IPS DF 19.7 (cell line): ENCODE measurements at places on chromosomes 5 and 9.

DNA sequence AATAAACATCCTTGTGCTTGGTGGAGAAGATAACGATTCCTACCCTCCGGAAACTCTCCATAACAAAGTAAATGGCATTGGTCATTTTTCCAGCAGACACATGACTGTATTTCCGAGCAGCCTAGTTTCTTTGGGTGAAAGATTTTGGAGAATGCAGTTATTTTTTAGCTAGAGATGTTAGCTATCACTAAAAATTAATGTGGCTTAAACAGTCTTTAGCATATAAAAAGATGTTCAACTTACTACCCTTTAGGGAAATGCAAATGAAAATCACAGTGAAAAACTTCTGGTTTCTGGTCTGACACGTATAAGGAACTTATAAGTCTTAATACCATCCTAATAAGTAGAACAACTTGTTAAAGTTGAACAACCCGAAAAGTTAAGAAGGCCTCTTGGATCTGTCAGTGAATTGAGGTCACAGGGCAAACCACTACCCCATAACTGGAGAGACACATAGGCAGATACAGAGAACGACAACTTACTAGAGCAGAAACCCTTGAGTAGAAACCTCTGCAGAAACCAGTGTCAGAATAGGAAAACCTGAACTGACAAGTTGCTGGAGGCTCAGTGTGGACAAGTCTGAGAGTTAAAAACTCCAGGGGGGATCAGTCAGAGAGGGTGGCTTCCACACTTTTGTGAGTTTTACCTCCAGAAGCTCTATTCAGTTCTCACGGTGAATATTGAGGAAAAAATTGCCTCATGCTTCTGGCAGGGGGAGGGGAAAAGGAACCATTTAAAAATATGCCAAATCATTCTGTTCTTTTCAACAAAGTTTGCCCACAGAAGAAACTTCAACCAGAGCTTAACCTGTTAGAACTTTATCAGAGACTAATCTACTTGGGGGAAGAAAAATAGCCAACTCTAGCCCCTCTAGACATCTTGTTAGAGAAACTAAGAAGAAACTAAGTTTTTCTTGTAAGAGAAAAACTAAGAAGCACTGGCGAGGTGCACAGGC lies 325.2 kb upstream of the RPS23 start:
- DNase-seq: no peak

DNA sequence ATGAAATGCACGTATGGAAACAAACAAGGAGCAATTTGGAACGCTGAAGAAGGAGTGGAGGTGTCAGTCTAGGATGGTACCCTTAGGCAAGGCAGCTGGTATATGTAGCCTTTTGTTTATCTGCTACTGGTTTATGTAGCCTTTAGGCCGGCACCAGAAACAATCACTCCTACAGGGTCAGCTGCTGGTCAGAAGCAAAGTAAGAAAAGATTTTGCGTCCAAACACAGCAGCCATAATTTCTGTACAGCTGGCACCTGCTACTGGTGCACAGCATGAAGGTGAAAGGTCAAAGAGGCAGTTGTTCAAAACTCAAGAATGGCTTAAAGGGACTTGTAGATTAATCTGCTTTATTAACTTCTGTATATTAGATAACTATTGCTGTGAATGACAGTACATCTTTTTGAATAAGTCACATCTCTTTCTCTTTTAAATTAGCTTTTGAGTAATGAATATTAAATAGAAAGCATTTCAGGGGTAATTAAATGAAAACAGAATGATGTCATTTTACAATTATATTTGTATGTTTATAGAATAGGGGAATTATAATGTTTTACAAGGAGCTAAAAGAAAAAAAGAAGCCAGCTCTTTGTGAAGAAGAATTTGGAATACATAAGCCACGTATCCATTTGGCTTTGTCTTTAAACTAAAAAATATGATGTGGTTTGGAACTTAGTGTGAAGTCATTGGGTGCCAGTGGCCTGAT lies 33.1 kb upstream of the TLX3 start:
- DNase-seq: no peak

DNA sequence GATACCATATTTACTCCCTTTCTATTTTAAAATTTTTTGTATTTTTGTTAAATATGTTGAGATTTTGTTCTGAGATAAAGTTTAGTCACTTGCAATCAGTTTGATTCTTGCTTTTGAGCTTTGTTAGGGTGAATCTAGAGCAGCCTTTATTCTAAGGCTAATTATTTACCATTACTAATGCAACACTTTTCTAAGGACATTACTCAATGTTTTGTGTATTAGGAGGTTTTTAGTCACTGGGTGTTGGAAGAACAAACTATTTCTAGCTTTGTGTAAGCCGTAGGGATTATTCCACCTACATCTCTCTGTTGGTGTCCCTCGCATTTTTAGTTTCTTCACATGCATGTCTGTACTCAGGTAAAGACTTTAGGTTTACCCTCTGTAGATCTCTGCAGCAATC lies 379.5 kb upstream of the CD180 start:
- DNase-seq: no peak

GRCh38 chr5:151683986-151684588 lies 2.6 kb downstream of the SPARC start:
- no peak for DNase-seq

GRCh38 chr5:61625681-61626621 lies 293.9 kb downstream of the ZSWIM6 start:
- no peak for DNase-seq

DNA sequence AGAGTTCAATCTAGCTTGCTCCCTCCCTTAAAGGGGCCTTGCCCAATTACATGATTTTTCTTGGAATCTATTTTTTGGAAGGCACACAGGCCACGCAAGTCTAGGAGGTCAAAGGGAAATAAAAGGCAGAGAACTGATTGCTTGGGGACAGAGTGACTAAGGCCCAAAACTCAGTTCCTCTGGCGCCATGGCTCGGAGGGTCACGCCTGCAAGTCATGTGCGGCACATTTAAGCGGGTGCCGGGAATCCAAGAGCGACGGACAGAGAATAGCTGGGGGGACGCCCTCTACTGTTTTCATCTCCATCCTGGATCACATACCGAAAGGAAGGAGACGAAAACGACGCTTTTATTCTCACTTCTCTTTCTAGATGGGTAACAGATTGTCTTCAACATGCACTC lies 78.6 kb downstream of the FREM1 start:
- no peak for DNase-seq

DNA sequence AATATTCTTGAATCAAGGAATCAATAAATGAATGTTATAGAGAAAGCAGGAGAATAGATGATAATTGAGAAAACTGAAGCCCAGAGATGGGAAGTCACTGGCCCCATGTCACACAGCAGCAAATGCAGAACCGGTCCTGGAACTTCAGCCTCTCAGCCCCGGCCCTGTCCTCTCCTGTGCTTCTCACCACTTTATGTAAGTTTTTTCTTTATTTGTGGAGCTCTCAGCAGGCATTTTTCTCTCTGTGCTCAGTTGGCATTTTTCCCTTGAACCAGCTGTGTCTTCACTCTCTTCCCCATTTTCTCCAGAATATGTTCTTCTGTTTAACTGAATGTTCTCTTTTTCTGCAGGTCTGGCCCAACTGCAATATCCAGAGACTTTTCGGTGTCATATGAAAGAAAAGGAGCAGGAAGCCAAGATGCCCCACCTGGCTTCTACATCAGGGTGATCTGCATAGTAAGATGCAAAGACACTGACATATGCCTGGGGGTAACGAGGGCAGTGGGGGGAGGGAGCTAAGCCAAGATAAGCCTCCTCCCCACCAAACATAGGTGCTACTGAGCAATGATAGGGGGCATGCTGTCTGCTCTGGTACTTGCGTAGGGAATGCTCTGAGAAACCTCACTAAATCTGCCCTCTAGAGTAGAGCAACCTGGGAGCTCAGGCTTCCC lies 12.8 kb upstream of the LCP2 start:
- DNase-seq: no peak

DNA sequence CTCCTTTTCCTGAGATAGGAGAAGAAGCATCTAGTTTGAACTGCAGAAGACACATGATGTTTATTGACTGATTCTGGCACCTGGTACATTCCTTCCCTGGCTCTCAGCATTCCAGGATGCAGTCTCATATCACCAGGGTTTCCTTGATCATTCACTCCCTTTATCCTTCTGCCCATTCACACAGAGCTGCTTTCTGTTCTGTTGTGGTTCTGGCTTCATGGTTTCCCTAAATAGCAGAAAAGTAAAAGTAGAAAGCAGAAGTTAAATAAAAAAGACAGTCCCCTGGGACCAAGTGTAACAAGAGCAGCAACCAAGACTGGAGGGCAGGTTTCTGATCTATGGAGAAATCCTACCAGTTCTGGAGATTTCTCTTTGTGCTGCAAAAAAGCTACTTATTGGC lies 3.2 kb downstream of the IFNA8 start:
- DNase-seq: no peak

DNA sequence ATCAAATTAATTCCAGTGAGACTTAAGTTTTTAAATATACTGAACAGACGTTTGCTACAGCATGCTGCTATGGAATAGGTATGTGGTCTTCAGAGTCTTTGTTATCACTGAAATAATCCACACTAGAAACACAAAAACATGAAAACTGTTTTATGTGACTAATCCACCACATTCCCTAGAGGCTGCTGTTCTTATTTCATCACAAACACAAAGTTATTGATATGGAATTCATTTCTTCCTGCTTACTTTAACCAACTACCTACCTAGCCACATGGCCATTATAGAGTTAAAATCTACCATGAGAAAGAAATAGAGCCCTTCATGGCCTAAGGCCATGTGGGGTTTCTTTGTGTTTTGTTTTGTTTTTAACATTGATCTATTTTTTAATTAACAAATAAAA lies 232.3 kb upstream of the PTGER4 start:
- no peak for DNase-seq

- no peak for DNase-seq
Observed at GRCh38 chr5:96229188-96229587, 203.9 kb downstream of the PCSK1 start.

- no peak for DNase-seq
Observed at GRCh38 chr5:18314192-18314778, 680.0 kb downstream of the TAF11L14 start.

DNA sequence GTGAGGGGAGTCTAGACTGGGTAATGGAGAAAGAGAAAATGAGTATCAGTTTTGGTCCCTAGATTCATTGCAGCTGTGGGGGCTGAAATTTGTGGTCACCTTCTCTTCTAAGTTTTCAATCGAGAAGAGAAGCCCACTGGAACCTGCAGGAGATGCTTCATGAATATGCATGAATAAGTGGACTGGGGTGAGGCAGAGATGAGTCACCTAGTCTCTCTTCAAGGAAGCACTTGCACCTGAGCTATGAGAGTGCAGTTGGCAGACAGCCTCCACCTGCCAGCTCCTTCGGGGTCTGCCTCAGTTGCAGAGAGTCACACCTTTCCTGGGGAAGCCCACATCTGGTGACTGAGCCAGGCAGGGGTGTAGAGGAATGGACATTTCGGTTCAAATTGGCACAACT lies 69.1 kb downstream of the ZNF366 start:
- DNase-seq: no peak

GRCh38 chr5:79746642-79747569 lies 57.3 kb downstream of the CMYA5 start:
- no peak for DNase-seq

DNA sequence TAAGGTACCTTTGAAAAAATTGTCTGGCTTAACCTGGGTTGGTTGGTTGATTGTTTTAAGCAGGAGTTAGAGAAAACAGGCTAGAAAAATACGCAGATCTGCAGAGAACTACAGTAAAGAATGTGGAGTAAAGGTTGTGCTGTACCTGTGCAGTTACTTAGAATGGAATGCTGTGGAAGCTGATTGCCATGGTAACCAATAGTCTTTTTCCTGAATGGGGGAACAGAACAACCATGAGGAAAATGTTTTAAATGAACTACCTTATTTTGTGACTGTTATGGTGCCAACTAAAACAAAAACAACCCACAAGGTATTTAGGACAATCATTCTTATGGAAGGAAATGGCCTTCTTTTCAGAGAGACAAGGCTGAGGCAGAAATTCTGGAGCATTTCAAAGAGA lies 4.8 kb upstream of the HOMER1 start:
- no peak for DNase-seq

DNA sequence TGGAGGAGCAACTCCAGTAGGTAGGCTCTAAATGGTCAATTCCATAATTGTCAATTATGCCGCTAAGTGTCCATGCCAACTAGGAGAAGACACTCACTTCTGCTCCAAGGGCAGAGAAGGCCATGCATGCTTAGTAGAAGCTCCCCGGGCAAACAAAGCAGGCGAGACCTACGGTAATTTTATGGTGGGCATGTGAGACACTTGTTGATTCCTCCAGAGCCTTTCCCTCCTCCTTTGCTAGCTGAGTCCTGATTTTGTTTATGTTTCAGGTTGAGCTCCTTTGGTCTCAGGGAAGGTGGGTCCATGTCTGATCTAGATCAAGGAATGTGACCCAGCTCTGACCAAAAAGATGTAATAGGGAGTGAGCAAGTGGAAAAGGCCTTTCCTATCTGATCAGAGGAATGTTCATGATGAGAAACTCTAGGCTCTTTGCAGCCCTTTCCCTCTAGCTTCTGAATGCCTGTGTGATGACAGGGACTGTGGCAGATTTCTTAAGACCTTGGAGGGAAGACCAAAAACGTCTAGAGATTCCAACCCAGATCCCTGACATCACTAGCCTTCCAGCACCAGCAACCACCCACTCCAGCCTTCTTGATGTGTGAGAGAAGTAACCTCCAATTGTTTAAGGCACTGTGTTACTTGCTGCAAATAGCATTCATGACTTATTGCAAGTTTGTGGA lies 7.7 kb upstream of the CPEB4 start:
- no peak for DNase-seq

- no peak for DNase-seq
Observed at GRCh38 chr5:14545308-14545707, 36.3 kb upstream of the OTULINL start.

- DNase-seq: no peak
Observed at GRCh38 chr5:60649288-60649917, 50.6 kb downstream of the DEPDC1B start.
